Fibroblast of villous mesenchyme (primary cell): ENCODE measurements at places on chromosomes 2 and 18. TPM values are rescaled to one million over a fixed set of nuclear protein-coding genes. Genes with fewer than 3 reads are reported as not detected.

The RFTN2 gene
- 4.7 and 6.4 TPM in 2 replicates for total RNA-seq

The KRTCAP3 gene
- not detected in 2 replicates for total RNA-seq

The SLC14A1 gene
- 0.86 and 9.3 TPM in 2 replicates for total RNA-seq

The CYP27A1 gene
- 4.7 and 16.1 TPM in 2 replicates for total RNA-seq

The SPP2 gene
- total RNA-seq = not detected in 2 replicates

The AQP12B gene
- total RNA-seq = not detected in 2 replicates
